ENCODE measurements at places on chromosomes 7 and 10.

- no peak for DNase-seq
Observed at GRCh38 chr10:123101872-123102271, 33.9 kb upstream of the HMX3 start.

DNA sequence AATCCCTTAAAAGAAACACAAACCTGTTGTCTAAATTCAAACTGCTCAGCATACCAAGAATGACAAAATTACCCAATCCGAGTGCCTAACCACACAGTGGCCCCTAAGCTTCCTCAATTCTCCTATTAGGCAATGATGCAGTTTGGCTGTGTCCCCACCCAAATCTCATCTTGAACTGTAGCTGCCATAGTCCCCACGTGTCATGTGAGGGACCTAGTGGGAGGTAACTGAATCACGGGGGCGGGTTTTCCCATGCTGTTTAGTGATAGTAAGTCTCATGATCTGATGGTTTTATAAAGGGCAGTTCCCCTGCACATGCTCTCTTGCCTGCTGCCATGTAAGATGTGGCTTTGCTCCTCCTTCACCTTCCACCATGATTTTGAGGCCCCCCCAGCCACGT, 21.9 kb downstream of the PSAP start:
- no peak for DNase-seq

GRCh38 chr10:69080226-69080625, 7.7 kb upstream of the SRGN start:
- no peak for DNase-seq

DNA sequence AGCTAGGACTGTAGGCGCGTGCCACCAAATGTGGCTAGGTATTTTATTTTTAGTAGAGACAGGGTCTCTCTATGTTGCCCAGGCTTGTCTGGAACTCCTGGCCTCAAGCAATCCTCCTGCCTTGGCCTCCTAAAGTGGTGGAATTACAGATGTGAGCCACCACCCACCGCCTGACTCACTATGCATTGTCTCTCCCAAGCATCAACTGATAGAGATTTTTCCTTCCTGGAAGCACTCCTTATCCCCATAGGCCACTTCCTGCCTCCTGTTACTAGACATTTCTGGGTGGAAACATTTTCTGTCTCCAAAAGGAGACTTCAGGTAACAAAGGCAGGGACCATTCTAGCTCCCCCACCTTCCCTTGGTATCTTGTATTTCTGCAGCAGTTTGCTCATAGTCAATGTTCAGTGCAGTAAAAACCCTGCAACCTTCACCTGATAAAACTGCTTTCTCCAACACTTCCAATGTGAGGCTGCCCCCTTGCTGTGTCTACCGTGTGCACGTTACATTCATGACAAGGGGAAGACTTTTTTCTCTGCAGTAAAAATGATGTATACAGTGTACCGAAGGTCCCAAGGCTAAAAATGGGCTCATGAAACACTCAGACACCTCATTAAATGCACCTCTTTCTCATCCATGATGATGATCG, 84.9 kb downstream of the NHLRC2 start:
- DNase-seq = no peak

DNA sequence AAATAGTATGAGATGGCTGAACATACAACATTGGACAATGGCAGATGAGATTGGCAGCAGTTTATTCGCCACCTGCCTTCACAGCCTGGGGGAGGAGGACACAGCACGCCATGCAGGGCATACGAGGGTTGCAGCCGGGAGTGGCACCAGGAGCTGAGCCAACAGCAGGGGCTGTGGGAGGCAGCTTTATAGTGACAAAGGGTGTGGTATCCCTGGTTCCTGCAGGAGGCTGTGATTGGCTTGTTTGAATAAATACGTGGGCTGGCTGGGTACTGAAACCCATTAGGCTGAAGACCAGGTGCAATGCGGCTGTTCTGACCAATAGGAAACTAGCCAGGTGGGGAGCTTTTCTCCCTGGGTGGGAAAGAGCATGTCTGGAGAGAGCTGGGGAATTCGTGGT, 68.9 kb upstream of the LEP start:
- no peak for DNase-seq

Measured in HFFc6 (cell line).